Activated CD8-positive, alpha-beta memory T cell treated with anti-CD3 and anti-CD28 coated beads, Interleukin-2, amount 50 U/mL, for 4 hours (primary cell): ENCODE measurements at places on chromosomes 5 and 9.

DNA sequence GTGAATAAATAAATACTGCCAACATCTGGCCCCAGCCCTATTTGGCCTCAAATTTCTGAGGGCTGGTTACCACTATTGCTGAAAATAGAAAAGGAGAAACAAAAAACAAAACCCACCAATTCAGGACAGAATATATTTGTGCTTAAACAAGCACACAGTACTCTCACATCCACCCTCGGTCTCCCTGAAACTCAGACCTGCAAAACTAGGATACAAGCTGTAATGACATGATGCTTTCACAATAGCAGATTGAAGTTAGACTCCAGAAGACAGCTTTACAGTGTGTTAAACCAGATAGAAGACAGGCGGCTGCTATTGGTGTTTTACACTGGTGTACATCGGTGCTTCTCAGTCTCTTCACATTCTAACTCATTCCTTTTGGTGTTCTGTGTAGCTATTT, 214.9 kb upstream of the DMRT1 start:
- no peak for DNase-seq

- no peak for DNase-seq
These were observed 118.4 kb downstream of the ARHGAP26 start for GRCh38 chr5:142888469-142889085.

- DNase-seq, result no peak
These were observed 112.8 kb upstream of the CDH12 start for GRCh38 chr5:22965960-22966359.

DNA sequence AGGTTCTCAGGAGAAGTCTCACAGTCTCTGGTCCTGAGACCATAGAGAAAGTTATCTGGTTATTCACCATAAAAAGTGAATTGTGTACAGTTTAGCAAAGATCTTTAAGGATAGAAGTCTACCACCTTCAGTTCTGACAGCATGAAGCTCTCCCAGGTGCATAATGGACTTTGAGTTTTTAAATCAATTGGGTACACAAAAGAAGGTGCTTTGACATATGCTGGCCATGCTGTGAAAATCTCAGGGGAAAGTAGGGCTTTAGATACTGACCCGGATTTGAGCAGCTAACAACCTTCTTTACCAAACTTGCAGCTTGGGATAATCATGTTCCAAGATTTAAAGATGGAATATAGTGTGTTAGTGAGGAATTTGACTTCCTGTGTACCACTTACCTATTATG, 264.2 kb downstream of the ZSWIM6 start:
- DNase-seq, result no peak

- no peak for DNase-seq
These were observed 232.0 kb downstream of the PLK2 start for GRCh38 chr5:58227858-58228257.

DNA sequence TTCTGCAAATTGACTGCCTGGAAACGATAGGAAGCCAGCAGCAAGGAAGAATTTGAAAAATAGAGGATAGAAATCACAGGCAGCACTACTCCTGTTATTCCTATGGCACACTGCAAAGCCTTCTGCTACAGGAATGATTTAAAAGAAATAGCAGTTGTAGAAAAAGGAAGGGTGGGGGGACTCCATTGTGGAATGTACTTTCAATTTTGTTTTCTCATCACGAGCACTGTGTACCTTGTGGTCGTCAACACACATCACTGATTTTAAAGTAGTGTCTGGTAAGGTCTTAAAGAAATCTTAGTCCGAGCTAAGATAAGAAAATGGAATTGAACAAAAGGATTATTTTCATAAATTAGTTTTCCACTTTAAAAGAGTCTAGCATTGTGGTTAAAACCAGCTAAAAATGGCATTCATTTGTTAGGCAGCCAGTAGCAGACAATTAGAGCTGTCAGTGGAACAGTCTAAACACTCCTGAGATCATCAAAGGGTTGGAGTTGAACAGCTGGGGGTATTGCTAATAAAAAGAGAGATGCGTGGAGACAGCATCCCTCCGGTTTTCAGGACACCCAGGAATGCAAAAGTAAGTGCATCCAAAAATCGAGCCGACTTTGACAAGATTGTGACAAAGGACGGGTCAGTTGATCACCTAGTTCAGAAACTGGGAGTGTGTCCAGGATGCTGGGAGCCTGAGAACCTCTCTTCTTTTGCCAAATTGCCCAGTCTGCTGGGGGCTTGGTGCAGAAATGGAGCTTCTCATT, 97.8 kb upstream of the WWC1 start:
- no peak for DNase-seq

GRCh38 chr9:83538890-83539238, 663 bp upstream of the FRMD3 start:
- no peak for DNase-seq

- DNase-seq, result no peak
These were observed 55.9 kb downstream of the SECISBP2 start for GRCh38 chr9:89374176-89374575.

DNA sequence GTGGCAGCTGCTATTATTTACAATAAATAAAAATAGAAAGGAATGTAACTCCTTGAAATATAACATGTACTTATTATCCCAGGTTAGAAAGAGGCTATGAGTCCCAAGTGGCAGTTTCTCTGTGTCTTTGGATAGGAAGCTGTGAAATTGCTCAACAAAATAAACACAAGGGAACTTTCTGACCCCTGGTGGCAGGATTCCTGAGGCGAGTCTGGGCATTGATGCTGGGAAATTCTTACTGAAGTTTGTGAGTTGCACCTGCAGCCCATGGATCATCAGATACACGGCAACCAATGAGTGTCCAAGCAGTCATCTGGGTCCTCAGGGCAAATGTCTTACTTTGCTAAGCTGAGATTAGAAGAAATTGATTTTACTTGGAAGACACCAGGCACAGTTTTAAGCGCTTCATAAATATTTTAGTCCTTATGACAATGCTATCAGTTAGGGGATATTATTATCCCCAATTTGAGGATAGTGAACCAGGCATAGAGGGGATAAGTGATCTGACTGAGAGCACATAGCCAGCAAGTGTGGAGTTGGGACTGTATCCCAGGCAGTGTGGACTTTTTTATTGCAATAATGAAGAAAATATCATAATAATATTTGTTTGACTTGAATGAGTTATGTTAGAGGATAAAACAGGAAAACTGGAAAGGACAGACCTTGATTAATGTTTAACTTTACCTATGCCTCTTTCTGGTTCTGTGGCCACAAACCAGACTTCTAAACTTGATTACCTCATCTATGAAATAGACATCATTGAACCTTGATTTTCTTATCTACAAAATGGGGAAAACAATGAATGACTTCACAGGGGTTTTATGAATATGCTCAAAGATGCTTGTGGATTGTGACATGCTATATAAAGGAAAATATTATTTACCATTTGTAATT, 265.5 kb upstream of the ADAMTSL1 start:
- no peak for DNase-seq

DNA sequence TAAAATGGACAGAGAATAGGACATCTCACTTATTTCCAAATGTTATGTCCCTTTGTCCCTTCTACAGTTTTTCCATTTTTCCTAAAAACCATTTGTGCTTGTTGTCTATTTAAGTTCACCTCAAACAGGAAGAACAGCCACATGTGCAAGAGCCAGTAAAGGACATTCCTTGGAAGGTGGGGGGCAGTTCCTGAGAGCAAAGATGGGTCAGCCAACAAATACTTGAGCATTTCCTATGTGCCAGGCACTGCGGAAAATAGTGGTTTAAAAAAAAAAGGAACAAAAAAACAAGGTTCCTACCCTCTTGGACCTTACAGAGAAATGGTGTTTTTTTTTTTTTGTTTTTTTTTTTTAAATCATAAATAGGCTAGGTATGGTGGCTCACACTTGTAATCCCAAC, 26.8 kb downstream of the ANP32B start:
- DNase-seq, result no peak

- no peak for DNase-seq
These were observed 17.4 kb upstream of the NIM1K start for GRCh38 chr5:43174586-43174985.

DNA sequence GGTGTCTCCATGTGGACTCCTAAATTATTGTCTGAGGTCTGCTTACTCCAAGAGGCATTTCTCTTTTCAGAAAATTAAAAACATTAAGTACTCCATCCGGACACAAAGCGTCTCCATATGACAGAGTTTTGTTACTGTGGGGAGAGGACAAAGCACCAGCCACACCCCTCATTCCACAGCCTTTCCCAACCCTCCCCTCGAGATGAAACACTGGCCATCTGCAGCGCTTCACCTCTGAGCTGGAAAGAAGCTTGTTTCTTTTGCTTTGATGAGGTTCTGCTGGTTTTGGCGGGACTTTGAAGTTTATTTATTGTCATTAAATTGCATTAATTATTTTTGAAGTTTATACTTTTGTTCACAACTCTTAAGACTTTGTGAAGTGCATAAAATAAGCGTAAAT, 27.6 kb upstream of the NKD2 start:
- DNase-seq, result no peak

- DNase-seq, result no peak
These were observed 4.0 kb downstream of the LMBRD2 start for GRCh38 chr5:36147681-36148080.

- DNase-seq, result peak; percentile 16
These were observed 1.3 kb downstream of the NIM1K start for GRCh38 chr5:43193181-43193893.

DNA sequence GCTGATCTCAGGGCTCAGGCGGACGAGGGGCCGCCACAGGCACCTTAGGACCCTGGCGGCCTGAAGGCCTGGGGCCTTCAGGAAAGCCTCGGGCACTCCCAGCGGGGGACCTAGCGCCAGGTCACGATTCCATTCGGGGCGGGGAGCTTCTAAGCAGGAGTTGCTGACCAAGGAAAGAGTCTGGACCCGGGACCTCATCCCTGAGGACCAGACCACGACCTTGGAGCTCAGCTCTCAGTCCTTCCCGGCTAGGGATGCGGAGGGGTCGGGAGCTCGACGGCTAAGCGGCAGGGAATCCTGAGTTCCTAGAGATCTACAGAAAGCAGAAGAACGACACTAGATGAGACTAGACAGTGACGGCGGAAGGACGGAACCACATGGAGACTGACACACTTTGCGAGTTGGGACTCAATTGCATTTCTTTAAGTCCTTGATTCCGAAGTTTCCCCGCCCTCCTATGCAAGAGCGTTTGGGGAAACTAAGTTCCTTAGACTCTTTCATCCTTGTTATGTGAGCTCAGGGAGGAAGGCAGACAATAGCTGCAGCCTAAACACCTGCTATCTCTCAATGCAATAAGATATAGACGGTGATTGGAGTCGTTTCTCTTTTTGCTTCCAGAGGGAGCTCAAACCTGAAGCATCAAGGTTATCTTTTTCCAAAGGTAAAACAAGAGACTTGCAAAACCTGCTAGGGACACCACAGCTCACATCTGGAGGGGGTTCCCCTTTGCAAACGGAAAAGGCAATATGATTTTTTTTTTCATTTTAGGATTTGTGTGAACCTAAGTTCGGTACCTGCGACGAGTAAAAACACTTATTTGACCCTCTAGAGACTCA, 9.7 kb downstream of the NR2F1-AS1 start:
- DNase-seq, result no peak

DNA sequence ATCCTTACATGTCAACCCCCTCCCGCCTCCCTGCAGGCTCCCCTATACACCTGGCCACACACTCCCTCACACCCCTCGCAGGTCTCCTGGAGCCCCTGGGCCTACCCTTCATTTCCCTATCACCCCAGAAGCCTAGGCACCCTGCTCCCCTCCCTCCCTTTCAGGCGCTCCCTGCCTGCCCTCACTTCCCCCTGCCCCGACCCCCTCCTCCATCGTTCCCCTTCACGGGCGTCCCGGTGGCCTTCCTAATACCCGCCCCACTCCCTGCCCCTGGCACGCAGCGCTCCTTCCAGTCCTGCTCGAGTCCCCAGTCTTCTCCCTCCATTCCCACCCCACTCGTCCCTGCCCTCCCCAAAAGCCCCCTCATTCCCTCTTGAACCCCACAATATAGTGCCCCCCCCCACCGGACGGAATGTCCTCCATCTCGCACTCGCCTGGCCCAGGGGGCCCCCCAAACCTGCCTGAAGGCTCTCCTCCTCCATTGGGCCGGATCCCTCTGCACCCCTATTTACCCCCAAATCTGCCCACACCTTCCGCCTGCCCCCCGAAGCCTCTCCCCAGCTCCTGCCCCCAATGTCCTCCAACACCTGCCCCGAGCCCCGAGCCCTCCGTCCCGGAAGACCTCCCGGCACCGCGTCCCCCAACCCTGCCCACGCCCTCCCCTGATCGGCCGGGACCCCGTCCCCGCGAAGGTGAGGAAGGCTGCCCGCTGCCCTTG, 746 bp downstream of the STRBP start:
- DNase-seq, result peak; percentile 33
